ENCODE measurements at places on chromosomes 13 and 19.

GRCh38 chr13:79328510-79328909 lies 77.5 kb downstream of the RBM26 start:
- DNase-seq: no peak

GRCh38 chr13:97214921-97215320 lies 7.2 kb upstream of the MBNL2 start:
- no peak for DNase-seq

GRCh38 chr13:40123962-40124632 lies 468.6 kb downstream of the COG6 start:
- DNase-seq: no peak

GRCh38 chr13:110716247-110716515 lies 2.7 kb downstream of the ING1 start:
- no peak for DNase-seq

DNA sequence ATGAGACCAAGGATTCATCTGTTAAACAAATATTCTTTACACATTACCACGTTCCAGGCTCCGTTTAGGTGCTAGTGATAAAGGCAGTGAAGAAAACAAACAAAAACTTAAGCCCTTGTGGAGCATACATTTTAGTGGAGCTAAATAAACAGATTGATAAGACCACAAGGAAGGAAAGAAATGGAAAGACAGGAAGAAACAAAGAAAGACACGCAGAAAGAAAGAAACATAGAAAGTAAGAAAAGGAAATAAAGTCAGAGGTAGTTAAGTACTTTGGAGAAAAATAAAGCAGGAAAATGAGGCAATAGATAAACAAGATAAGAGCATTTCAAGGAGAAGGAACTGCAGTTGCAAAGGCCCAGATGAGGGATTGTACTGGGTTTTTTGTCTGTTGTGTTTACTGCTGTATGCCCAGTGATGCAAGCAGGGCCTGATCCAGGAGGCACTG lies 998 bp downstream of the NFKBIB start:
- no peak for DNase-seq

DNA sequence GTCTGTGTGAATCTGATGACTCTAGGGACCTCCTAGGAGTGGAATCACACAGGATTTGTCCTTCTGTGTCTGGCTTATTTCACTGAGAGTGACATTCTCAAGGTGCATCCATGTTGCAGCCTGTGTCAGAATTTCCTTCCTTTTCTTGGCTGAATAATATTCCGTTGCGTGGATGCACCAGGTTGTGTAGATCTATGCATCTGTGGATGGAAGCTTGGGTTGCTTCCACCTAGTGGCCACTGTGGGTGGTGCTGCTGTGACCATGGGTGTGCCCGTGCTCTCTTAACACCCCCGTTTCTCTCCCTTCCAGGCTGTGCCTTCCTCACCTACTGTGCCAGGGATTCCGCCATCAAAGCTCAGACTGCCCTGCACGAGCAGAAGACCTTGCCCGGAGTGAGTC lies 26.2 kb downstream of the CELF5 start:
- DNase-seq: no peak

DNA sequence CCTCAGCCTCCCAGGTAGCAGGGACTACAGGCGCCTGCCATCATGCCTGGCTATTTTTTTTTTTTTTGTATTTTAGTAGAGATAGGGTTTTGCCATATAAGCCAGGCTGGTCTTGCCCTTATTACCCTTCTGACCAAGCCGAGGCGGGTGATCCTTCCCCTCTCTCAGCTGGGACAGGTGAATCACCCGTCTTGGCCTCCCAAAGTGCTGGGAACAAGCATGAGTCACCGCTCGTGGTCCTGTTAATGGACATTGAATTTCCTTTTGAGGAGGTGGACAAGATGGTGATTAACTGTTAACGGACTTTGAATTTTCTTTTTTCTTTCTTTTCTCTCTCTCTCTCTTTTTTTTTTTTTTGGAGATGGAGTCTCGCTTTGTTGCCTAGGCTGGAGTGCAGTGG lies 10.6 kb downstream of the CD70 start:
- no peak for DNase-seq

DNA sequence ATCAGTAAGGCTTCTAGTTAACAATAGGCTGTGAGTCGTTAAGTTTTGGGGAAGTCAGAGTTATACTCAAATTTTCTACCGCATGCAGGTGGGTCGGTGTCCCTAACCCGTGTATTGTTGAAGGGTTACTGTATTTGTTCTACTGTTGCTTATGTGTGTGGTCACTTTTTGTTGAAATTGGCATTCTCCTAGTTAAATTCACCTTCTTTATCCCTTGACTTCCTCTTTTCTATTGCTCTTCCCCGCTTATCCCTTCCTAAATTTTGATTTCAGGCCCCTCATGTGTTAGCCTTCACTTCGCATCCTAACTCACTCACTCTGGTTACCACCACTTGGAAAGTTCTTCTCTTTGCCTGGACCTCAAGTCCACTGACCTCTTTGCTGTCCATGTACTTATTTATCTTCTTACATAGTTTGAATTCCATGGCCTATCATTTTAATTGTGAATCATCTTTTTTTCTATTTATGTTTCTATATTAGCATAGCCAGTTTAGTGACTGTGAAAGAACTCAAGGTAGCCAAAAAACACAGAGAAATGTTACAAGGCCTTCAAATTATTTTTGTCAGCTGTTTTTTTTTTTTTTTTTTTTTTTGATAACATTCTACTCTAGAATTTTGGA lies 52.9 kb downstream of the NDFIP2 start:
- DNase-seq: no peak

DNA sequence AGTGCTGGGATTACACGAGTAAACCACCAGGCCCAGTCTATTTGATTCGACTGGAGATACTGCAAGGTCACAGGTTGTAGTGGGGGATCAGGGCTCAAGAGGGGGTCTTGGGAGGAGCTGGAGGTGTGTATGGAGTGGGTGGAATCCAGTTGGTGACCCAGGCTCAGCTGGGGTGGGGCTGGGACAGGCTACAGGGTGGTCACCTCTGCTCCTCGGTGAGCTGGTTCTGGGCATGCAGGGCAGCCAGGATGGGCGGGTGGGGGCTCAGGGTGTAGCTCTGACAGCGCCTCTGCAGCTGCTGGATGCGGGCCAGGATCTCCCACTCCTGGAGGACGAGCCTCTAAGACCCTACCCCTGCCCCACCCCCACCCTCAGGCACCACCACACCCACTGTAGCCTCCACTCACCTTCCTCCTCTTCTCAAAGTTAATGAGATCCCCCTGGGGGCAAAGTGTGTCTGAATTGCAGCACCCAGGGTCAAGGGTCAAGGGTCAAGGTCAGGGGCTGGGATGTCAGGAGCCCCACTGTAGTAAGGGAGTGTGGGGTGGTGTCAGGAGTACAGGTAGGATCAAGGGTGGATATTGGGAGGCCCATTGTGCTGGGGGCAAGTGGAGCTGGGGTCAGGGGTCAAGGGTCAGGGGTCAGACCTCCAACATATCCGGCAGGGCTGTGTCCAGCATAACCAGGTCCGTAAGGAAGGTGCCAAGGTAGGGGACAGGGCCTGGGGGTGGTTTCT lies 17.1 kb downstream of the RGL3 start:
- DNase-seq: no peak

- DNase-seq: peak; percentile 59
Measured at GRCh38 chr13:74325106-74325505, 190.9 kb upstream of the KLF12 start.

All from right forelimb (tissue), 1 donor.